ENCODE measurements at places on chromosomes 7 and 10.

- DNase-seq = no peak
Measured at GRCh38 chr10:64101606-64102263, 580.5 kb downstream of the REEP3 start.

GRCh38 chr10:109957092-109957797 is 33.9 kb upstream of the XPNPEP1 start:
- no peak for DNase-seq

GRCh38 chr10:116444527-116445142 is 17.0 kb downstream of the PNLIPRP3 start:
- DNase-seq = peak; percentile 21

DNA sequence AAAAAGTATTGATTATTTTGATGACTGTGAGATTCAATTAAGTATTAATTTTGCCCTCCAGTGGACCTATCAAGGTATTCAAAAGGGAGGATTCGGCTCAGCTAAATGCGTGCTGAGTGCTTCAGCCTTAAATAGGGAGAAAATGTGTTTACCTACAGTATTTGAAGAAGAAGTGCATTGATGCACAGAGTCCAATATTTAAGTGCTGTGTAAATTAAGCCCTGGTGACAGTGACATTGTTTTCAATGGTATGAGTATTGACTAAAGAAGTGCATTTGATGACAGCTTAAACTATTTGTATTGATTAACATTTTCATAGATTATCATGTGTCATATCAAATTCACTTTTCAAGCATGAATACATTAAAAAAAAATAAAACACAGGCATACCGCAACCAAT is 106.6 kb downstream of the POU6F2 start:
- DNase-seq = no peak

GRCh38 chr7:27110186-27111031 is 7.9 kb upstream of the HOXA2 start:
- DNase-seq = no peak

DNA sequence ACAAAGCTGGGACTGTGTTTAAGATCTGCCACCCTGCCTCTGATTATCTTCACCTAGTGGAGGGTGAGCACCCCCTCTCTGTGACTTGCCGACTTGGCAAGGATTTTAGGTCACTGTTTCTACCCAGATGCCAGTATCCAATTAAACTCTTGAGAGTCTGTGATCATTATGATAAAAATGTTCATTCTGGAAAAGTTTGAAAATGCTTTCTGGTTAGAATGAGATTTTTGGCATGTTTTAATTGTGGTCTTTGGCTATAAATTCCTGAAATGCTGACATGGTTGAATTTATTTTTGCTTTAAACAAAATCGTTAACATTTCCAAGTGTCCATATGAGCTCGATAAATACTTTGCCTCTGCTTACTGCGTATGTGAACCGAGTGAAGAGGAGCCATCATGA is 221.4 kb downstream of the BICC1 start:
- no peak for DNase-seq

DNA sequence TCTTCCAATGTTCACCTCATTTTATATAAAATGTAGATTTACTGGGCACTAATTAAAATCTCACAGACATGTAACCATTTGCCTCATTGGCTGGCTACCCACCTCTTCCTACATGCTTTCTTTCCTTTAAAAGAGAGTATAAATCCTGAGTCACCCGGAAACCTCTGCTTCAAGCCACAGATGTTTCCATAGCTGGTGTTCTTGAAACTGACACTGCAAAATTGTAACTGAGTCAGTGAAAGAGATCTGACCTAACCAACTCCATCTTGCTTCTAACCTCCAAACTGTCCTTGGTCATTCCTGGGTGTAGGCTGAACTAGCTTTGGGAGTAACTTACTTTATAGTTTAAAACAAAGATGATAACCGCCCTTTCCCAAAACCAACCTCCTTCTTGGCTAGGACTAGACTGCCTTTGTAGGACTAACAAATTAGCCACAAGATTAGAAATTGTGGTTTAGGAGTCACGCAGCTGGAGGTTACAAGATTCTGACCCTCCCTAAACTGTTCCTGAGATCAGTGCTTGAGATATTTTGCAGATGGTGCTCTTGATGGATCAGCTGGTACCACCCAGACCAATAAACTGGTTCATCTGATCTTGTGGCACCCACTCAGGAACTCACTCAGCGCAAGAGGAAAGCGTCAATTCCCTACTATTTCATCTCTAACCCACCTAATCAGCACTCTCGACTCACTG is 33.5 kb downstream of the SVOPL start:
- DNase-seq = no peak

DNA sequence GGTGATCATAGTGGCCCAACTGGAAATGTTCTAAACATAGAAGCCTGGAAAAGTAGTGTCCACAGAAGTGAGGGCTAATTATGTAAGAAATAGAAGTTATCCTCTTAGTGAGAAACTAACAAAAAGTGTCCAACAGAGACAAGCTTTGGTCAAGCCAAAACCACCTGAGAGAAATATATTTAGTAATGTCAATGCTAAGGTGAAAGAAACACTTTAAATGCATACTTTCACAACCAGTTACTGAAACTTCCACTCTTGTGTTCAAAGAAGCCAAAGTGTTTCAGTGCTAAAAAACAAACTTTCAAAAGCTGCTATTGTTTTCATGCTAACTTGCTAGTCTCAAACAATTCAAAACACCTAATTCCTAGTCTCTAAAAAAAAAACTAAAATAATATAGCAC is 18.1 kb downstream of the RAB11FIP2 start:
- DNase-seq = no peak

DNA sequence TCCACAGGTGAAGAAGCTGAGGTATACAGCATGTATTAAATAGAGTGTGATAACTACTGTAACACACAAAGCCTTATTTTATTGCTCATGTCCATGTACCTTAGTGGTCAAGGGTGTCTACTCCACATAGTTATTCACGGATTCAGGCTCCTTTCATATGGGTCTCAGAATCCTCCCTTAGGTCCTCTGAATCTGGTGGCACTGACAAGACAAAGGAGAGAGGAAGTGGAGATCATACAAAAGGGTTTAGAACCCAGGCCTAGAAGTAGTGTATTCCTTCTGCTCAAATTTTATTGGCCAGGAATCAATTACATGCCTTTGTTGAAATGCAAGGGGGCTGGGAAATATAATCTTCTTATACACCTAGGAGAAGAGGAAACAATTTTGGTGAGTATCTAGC is 164.6 kb downstream of the PTEN start:
- peak; percentile 19 for DNase-seq

DNA sequence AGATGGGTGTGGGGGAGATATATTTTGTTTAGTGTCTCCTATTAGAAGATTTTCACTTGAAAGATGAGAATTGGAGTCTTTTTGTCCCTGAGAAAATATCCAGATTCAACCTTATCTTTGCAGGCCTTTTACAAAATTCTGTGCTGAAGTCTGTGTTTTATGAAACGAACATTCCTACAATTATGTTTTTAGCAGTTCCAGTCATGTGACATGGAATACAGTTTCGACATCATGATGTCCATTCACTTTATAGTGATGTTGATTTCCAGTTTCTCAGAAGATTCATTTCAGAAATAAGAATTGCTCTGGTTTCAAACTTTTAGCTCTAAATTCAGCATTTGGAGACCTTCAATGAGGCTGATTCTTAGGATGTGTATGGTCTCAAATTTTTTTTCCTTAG is 54.4 kb downstream of the CACNB2 start:
- no peak for DNase-seq

DNA sequence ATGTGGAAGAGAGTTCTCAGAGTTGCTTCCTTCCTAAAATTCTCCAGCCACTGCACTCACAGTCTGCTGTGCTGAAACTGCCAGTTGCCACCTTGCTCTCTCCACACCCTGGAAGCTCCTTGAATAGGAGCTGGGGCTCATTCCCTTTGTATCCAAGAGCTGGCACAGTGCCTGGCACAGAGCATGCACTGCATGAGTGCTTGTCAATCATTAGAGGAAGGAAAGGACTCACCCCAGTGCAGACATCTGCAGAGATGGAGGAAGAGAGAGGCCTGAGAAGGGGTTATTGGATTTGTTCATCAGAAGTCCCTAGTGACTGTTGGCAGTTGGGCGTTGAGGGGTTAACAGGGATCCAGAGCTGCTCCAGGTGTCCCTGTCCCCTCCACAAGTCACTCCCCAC is 41.7 kb upstream of the DUSP5 start:
- no peak for DNase-seq

- no peak for DNase-seq
Measured at GRCh38 chr10:28737096-28737495, 59.8 kb downstream of the BAMBI start.

DNA sequence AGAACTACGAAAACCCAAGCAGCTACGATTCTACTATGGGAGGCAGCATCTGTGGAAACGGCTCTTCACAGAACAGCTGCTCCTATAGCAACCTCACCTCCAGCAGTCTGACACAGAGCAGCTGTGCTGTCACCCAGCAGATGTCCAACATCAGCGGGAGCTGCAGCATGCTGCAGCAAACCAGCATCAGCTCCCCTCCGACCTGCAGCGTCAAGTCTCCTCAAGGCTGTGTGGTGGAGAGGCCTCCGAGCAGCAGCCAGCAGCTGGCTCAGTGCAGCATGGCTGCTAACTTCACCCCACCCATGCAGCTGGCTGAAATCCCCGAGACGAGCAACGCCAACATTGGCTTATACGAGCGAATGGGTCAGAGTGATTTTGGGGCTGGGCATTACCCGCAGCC is 81.6 kb upstream of the SAMD8 start:
- no peak for DNase-seq

- peak; percentile 61 for DNase-seq
Measured at GRCh38 chr10:117226813-117227451, 14.0 kb upstream of the SLC18A2 start.

DNA sequence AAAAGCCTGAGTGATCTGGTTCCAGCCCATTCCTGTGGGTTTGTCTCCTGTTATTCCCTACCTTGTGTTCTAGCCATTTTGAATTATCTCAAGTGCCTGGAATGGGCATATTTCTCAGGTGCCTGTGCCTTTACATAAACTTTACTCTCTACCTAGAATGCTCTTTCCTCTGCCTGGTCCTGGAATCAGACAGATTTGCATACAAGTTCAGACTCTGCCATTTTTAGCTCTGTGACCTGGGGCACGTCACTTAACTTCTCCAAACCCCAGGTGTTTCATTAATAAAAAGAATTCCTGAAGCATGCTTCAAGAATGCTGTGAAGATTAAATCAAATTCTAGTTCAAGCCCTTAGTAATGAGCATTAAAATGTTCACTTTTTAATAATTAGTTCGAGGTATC is 7.8 kb downstream of the DCLRE1A start:
- no peak for DNase-seq

DNA sequence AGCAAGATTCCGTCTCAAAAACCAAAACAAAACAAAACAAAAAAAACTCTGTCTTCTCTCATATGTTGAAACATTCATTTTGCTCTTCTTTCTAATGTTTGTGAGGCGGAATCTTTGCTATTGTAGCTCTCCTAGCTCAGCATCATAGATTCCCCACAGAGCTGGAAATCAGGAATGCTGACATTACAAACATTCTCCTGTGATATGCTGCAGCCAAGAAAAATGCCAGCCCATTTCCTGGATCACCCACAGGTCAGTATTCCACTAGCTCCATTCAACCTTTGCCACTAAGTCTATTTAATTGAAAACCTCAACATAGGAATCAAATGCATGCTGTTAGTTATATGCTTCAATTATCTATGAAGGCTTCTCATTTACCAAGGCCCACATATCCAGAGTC is 186.3 kb downstream of the IPMK start:
- no peak for DNase-seq

GRCh38 chr7:22125436-22125835 is 179.7 kb upstream of the CDCA7L start:
- no peak for DNase-seq

DNA sequence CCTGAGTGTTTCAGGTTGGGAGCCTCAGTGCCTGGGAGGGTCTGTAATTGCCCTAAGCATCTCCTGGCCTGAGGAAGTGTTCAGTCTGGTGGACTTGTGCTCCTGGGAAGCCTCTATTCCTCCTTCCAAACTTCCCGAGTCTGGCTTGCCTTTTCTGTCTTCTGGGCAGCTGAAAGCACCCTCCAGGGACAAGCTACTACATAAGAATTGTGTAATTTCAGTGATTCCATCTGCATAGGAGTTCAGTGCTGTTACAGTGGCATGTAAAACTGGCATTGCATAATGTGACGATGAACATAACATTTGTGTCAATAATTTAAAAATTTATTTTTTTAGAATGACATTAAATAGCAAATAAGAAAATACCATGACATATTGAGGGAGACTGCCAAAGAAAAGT is 109.3 kb downstream of the AOAH start:
- DNase-seq = no peak

DNA sequence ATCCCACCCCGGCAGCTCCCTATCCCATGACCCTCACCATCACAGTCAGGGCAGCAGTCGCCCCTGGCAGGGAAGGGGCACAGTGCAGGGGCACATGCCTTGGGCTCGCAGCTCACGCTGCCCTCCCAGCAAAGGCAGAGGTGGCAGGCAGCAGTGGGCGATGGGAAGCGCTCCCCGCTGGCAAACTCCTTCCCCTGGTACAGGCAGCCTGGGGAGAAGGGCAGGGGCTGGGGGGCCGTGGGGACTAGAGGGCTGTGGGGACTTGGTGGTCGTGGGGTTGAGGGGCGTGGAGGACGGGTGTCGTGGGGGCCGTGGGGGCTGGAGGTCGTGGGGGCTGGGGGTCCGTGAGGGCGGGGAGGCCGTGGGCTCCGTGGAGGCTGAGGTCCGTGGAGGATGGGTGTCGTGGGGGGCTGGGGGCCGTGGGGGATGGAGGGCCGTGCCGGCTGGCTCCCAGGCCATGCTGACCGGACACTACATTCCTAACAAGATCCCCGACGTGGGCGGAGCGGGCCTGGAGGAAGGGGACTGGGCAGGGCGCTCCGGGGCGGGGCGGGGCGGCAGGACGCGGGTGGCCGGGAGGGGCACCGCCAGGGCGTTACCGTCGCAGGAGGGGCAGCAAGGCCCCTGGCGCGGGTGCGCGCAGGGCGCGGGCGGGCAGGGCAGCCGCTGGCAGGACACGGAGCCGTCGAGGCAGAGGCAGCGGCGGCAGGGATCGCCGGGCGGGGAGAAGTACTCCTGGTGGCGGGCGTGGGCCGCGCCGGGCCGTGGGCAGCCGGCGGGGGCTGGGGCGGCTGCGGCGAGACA is 20.0 kb downstream of the KCP start:
- no peak for DNase-seq

- DNase-seq = no peak
Measured at GRCh38 chr10:6045314-6045848, 16.8 kb downstream of the IL2RA start.

DNA sequence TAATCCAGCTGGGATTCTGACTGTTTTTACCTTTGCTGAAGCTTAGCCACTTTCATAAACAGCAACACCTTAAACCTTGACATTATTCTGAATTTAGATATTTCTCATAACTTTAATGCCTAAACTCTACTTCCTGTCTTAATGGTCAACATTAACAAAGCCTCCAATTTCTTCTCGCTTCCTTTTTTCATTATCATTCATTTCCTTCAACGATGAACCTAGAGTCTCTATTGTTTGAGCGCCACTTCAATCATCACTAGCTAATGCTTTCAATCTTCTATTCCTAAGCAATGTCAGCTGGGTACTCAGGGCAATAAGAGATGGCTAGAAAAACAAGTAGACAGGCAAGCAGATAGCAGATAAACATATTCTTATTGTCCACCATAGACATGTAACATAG is 96.6 kb upstream of the TMEM196 start:
- DNase-seq = no peak

GRCh38 chr7:34438436-34438835 is 219.6 kb upstream of the NPSR1 start:
- no peak for DNase-seq

Data from AML-193 (cell line).